Lung (tissue), 17 donors: ENCODE measurements at places on chromosomes 1 and 21.

DNA sequence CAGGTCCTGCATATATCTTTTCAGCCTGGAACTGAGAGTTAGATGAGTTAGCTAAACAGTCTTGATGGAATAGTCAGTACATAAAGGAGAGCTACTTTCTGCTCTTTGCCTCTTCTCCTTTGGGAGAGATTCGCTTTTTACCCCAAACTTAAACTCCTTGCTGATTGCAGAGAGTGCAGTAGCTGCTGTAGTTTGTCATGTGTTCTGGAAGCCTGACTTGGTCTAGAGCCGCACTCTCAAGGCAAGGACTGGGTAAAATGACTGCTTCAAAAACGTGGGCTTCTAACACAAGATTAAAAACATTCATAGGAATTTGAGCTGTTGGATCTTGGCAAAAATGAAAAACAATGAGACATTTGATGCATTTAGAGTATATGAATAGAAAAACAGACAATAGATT, 351.6 kb downstream of the RYR2 start:
- H3K36me3 ChIP-seq, result no peaks in the 10 kb centered on the region
- H3K4me1 ChIP-seq, result no peaks in the 10 kb centered on the region
- no peak overlapping the region for H3K4me3 ChIP-seq
- no peak for DNase-seq
- H3K27me3 ChIP-seq, result no peaks in the 10 kb centered on the region

DNA sequence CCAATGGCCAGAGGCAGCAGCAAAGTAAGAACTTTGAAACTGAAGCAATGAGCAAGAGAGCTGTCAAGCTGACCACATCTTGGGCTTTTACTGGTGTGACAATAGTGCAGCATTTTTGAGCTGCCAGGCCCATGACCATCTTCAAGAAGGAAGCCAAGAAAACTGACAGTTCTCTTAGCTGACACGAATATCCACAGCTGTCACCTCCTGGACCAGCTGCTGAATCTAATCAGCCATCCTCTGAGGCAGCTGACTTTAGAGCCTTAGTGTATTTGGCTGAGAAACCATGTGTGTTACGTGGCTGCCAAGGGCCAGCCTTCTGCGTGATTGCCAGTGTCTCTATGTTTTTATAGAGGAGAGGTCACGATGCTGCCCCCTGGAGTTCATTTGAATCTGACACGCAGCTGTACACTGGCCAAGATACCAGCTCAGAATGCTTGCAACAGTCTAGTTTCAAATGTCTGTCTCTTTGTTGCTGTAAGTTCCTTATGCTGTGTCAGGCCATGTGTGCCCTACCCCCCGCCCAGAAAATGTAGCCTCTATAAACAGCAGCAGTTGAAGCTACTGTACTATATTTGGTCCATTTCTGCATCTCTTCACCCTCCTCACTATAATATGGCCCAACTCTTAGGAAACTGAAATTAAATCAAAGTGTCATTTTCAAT, 39.7 kb downstream of the PALMD start:
- no peaks in the 10 kb centered on the region for H3K36me3 ChIP-seq
- peaks cover 5% of the 10 kb centered on the region for H3K4me1 ChIP-seq
- H3K27ac ChIP-seq, result no peak overlapping the region
- peak; percentile 85 for DNase-seq

GRCh38 chr1:41497056-41497440, 12.6 kb upstream of the EDN2 start:
- peak overlapping the region; percentile 88 for H3K27ac ChIP-seq
- H3K4me1 ChIP-seq, result peaks cover 48% of the 10 kb centered on the region
- DNase-seq, result no peak
- no peaks in the 10 kb centered on the region for H3K36me3 ChIP-seq
- no peaks in the 10 kb centered on the region for H3K27me3 ChIP-seq
- H3K4me3 ChIP-seq, result no peak overlapping the region

GRCh38 chr1:97365026-97365425, 555.8 kb downstream of the DPYD start:
- no peaks in the 10 kb centered on the region for H3K4me1 ChIP-seq
- H3K4me3 ChIP-seq, result no peak overlapping the region
- DNase-seq, result no peak

GRCh38 chr1:116075990-116076389, 35.2 kb upstream of the MAB21L3 start:
- no peaks in the 10 kb centered on the region for H3K4me1 ChIP-seq
- no peaks in the 10 kb centered on the region for H3K27me3 ChIP-seq
- no peak for DNase-seq
- H3K27ac ChIP-seq, result no peak overlapping the region
- no peaks in the 10 kb centered on the region for H3K36me3 ChIP-seq
